ENCODE measurements at places on chromosomes 7 and 10.

- DNase-seq = no peak
Measured at GRCh38 chr7:155343661-155344121, 46.0 kb downstream of the INSIG1 start.

DNA sequence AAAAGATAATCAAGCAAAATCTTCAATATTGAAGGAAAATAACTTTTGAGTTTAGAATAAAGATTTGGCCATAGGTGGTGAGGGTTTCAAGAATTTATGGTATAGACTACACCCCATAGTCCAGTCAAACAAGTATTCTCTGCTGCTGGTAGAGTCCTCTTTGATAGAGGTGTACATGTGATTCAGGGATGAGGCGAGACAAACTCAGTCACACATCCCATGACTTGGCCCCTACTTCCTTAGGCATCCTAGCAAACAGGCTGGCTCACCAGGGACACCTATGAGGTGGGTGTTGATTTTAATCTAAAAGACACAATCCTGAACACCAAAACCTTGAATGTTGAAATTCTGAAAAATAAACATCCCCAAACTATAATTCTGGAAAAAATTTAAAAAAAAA lies 78.1 kb upstream of the SLC25A13 start:
- DNase-seq = no peak

DNA sequence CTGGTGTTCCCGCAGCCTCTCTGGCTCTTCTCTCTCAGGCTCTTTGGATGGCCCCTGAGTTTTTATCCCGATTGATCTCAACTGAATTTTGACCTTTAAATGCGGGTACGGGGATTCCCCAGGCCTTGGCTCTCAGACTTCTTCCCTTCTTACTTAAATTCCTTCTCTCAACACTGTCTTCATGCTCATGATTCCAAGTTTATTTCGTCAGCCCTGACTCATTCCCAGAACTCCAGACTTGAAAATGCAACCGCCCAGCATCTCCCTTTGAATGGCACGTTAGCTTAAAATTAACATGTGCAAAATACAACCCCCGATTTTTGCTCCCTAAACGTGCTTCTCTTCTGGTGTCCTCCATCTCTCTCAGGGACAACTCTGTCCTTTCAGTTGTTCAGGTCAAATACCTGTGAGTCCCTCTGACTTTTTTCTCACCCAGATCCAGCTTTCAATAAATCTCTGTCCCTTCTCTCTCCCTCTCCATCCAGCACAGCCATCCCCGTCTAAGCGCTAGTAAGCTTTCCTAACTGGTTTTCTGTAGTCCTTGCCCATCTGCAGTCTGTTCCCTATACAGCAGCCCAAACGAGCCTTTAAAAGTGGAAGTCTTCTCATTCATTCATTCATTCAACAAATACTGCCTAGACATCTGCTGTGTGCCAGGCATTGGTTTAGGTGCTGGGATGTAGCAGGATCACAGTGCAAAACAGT lies 7.1 kb downstream of the HECW1 start:
- no peak for DNase-seq

DNA sequence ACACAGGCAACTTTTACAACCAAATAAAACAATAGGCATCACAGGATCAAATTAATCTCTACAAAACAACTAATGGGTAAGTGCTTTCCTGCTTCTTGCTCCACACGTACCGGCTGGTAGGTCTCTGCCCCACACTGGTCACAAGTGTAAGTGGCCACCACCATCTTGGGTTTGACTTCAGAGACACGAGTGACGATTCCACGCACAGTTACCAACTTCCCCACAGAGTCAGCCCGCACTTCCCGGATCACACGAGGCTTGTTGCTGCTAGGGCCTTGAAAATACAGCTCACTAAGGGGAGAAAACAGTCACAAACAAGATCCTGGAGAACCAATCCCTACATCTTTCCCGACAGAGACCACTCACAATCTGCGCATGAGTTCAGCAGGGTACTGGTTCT lies 2.3 kb downstream of the MCM7 start:
- no peak for DNase-seq

- no peak for DNase-seq
Measured at GRCh38 chr7:50214126-50214670, 90.3 kb upstream of the IKZF1 start.
